ENCODE measurements at places on chromosomes 13 and 19. TPM values are rescaled to one million over a fixed set of nuclear protein-coding genes. Genes with fewer than 3 reads are reported as not detected.

- peak; percentile 34 for DNase-seq
- H3K4me3 ChIP-seq, result no peak overlapping the region
- H3K27me3 ChIP-seq, result peaks cover 7% of the 10 kb centered on the region
- no peak overlapping the region for H3K27ac ChIP-seq
- H3K4me1 ChIP-seq, result no peaks in the 10 kb centered on the region
These were observed 23.6 kb downstream of the VSTM2B start for GRCh38 chr19:29549105-29550070.

DNA sequence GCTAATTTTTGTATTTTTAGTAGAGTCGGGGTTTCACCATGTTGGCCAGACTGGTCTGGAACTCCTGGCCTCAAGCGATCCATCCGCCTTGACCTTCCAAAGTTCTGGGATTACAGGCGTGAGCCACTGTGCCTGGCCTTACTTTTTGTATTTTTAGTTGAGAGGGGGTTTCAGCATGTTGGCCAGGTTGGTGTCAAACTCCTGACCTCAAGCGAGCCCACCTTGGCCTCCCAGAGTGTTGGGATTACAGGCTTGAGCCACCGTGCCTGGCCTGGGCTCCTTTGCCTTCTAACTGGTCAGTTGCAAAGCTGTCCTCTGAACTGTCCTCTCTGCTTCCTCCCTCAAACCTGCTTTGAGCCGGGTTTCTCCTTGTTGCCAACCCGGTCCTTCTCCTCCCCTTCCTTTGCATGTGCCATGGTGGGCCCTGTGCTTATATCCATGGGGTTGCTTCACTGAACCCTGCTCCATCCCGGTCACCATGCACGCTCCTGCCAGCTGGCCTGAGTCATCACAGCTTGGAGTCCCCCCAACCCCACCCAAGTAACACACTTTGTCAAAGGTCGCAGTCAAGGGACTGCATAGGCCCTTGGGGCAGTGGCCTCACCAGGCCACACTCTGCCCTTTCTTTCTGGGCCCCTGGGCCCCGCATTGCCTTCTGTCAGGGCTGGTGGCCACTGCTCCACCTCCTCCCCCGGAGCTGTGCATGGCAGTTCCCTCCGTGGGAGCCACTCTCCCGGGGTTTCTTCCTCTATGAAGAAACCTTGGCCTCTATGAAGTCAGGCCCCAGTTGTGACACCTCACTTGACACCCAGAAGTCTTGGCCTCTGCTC lies 21.2 kb downstream of the WTIP start:
- H3K4me1 ChIP-seq, result no peaks in the 10 kb centered on the region
- no peaks in the 10 kb centered on the region for H3K27me3 ChIP-seq
- peak; percentile 37 for DNase-seq
- H3K27ac ChIP-seq, result no peak overlapping the region

GRCh38 chr13:79869326-79869725 lies 388.4 kb downstream of the NDFIP2 start:
- H3K4me1 ChIP-seq, result no peaks in the 10 kb centered on the region
- no peak for DNase-seq
- no peaks in the 10 kb centered on the region for H3K27me3 ChIP-seq
- no peaks in the 10 kb centered on the region for H3K36me3 ChIP-seq

DNA sequence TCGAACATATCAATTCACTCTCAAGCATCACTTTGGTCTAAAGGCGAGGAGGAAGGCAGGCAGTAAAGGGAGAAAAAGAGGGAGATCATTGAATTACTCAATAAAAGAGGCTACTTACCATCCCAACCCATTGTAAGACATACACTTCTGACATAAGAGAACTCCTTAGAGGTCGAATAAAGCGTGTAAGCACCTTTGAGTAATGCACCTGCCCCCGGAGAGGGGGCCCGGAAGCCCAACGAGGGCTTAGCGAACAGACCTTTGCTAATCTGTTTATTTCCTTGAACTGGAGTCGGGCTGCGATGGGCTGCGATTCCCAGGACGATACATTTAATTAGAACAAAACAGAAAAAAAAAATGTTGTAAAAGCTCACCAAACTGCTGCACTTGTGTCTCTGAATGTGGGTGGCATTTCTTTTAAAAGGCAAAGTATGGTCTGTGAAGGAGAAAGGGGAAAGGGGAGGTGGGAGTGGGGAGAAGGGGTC lies 3.0 kb downstream of the ZC3H4 start:
- peak overlapping the region; percentile 100 for H3K27ac ChIP-seq
- no peak for DNase-seq
- H3K4me1 ChIP-seq, result peaks cover 51% of the 10 kb centered on the region
- H3K4me3 ChIP-seq, result peak overlapping the region; percentile 96
- no peaks in the 10 kb centered on the region for H3K36me3 ChIP-seq

GRCh38 chr19:50362030-50362412 lies 3.4 kb downstream of the NAPSA start:
- no peak overlapping the region for H3K4me3 ChIP-seq
- DNase-seq, result no peak
- H3K27me3 ChIP-seq, result no peaks in the 10 kb centered on the region
- no peaks in the 10 kb centered on the region for H3K36me3 ChIP-seq
- peaks cover 15% of the 10 kb centered on the region for H3K4me1 ChIP-seq

- no peaks in the 10 kb centered on the region for H3K36me3 ChIP-seq
- no peak overlapping the region for H3K27ac ChIP-seq
- H3K4me3 ChIP-seq, result no peak overlapping the region
- DNase-seq, result peak; percentile 79
- H3K27me3 ChIP-seq, result peaks cover 2% of the 10 kb centered on the region
These were observed 202.9 kb downstream of the ATP8A2 start for GRCh38 chr13:25574437-25575411.

DNA sequence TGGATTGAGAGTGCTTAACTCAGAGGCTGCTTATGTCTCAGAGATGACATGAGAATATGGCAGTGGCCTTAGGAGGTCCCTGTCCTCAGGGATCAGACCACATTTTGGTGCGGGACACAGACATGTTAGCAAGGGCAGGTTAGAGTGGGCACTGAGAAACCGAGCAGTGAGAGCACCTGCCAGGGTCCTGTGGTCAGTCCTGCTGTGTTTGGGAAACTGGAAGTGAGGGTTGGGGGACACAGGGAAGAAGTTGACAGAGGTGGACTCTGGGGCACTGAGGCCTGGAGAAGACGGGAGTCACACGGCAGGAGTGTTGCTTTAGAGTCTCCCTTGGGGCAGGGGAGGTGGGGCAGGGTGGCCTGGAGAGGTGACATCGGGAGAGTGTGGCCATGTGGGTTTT lies 7.4 kb downstream of the IGFLR1 start:
- H3K4me3 ChIP-seq, result no peak overlapping the region
- H3K27me3 ChIP-seq, result no peaks in the 10 kb centered on the region
- no peak overlapping the region for H3K27ac ChIP-seq
- no peak for DNase-seq
- H3K4me1 ChIP-seq, result peaks cover 6% of the 10 kb centered on the region

DNA sequence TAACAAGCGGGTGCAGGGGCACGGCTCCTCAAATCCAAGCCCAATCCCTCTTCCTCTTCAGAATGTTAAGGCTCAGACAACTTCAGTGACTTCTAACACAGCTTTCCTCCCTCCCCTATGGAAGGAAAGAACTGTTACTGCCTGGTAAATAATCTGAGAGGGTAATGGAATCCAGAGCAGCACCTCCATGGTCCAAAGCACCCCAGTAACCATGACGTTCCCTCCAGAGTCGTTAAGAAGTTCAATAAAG lies 969 bp downstream of the AKT2 start:
- H3K27me3 ChIP-seq, result no peaks in the 10 kb centered on the region
- DNase-seq, result no peak
- peaks cover 62% of the 10 kb centered on the region for H3K4me1 ChIP-seq
- H3K27ac ChIP-seq, result peak overlapping the region; percentile 99
- H3K4me3 ChIP-seq, result peak overlapping the region; percentile 97

DNA sequence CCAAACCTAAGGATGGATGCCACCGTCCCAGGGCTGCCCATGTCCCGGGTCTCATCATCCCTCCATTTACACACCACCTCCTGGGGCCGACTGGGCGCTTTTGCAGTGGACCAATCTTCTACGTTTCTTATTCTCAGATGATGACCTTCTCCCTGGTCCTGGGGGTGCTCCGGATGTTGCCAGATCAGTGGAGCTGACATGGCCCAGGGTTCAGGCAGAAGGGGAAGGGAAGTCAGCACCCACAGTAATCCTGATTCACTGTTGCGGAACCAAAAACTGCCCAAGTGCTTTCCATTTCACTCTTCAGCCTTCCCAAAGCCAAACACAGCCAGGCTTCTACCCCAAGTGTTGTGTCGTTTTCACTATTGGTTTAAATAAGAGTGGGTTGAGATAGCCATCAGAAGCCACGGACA lies 29.8 kb downstream of the RAB20 start:
- H3K4me3 ChIP-seq, result no peak overlapping the region
- H3K4me1 ChIP-seq, result peaks cover 14% of the 10 kb centered on the region

GRCh38 chr13:46492946-46493345 lies 60.0 kb upstream of the LRCH1 start:
- no peak for DNase-seq
- H3K4me1 ChIP-seq, result no peaks in the 10 kb centered on the region
- no peak overlapping the region for H3K27ac ChIP-seq
- no peak overlapping the region for H3K4me3 ChIP-seq

DNA sequence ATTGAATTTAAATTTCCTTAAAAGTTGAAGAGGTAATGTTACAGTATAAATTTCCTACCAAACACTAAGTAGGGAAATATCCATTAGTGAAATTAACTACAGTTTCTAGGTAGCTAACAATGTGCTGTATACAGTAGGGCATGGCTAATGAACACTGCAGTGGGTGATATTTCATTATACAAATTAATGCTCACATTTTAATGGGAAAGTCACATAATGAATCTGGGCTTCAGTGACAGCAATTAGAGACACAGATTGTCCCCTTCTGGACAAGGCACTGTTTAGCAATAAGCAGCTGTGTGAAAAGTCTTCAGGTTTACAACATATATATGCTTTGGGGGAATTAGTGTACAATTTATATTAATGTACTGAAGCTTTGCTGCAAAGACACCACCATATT lies 169.4 kb downstream of the ZNF536 start:
- H3K27me3 ChIP-seq, result no peaks in the 10 kb centered on the region
- DNase-seq, result no peak
- no peaks in the 10 kb centered on the region for H3K36me3 ChIP-seq
- no peak overlapping the region for H3K4me3 ChIP-seq
- no peaks in the 10 kb centered on the region for H3K4me1 ChIP-seq

DNA sequence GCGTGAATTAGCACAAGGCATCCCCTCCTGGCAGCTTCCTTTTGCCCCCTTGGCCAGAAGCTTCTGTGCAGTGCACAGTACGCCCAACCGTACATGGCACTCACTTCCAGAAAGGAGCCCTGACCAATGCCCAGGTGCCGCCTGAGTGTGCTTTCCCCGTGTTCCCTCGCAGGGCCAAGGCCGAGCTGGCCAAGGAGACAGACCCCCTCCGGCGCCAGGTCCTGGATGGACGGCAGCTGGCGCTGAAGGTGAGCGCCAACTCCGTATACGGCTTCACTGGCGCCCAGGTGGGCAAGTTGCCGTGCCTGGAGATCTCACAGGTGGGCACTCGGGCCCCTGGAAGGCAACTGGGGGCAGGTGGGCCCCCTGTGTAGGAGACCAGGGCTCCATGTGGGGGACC lies 9.4 kb upstream of the SPIB start:
- DNase-seq, result no peak
- H3K27ac ChIP-seq, result no peak overlapping the region
- H3K27me3 ChIP-seq, result no peaks in the 10 kb centered on the region

GRCh38 chr13:45231305-45231704 lies 30.5 kb upstream of the KCTD4 start:
- peaks cover 13% of the 10 kb centered on the region for H3K4me1 ChIP-seq
- no peak for DNase-seq
- no peak overlapping the region for H3K4me3 ChIP-seq
- no peaks in the 10 kb centered on the region for H3K27me3 ChIP-seq

DNA sequence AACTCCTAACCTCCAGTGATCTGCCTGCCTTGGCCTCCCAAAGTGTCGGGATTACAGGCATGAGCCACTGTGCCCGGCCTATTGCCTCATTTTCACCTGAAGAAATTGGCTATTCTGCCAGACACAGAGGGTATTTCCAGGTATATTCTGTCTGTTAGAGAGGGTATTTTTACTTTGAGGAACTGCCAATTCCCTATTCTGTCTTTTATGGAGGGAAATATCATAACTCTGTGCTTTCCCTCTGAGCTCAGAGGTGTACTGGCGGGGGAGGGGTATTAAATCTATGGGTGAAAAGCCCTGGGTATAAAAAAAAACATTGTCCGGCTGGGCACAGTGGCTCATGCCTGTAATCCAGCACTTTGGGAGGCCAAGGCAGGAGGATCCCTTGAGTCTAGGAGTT lies 24.8 kb downstream of the TSKS start:
- H3K27me3 ChIP-seq, result no peaks in the 10 kb centered on the region
- no peaks in the 10 kb centered on the region for H3K4me1 ChIP-seq
- no peak overlapping the region for H3K4me3 ChIP-seq
- no peaks in the 10 kb centered on the region for H3K36me3 ChIP-seq

DNA sequence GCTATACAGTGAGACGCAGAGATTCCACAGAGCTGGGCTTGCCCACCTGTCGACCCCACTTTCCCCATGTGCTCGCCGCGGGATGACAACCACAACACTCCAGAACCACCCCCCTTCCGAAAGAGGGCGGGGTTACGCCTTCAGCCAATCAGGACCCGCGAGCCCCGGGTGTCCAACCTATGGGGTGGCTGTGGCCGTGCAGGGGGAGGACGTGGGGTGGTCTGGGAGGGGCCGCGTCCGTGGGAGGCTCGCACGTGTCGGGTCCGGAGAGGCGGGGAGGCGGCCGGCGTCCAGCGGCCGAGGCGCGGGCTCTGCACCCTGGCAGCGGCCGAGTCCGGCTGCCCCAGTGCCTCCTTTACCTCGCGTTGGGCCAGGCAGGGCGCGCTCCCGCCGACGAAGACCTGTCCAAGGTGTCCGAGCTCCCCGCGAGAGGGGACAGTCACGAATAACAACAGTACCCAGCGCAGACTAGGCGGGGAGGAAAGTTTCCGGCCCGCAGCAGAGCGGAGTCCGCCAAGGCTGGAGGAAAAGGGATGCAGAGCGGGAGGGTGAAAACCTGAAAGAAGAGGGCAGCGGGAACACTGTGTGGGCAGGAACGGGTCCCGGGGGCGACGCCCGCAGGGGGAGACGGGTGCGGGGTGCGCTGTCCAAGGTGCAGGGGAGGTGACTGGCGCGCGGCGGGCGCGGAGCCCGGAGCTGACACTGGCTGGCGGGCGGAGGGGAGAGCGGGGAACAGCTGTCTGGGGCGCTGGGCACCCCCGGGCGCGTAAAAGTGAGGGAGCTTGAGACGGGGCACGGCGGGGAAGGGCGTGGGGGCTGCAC lies 911 bp downstream of the ENOX1 start:
- peak overlapping the region; percentile 92 for H3K27ac ChIP-seq
- no peaks in the 10 kb centered on the region for H3K4me1 ChIP-seq
- peak; percentile 96 for DNase-seq
- no peaks in the 10 kb centered on the region for H3K36me3 ChIP-seq
- H3K27me3 ChIP-seq, result no peaks in the 10 kb centered on the region
- H3K4me3 ChIP-seq, result peak overlapping the region; percentile 84

The IGFL3 gene
- not detected for total RNA-seq

The NHLRC3 gene
- total RNA-seq, result 14.5 TPM

The NLRP4 gene
- total RNA-seq, result not detected

The NALCN gene
- total RNA-seq, result 1.1 TPM

The NLRP7 gene
- not detected for total RNA-seq

The SSC5D gene
- total RNA-seq, result 9.9 TPM

The SMAD9 gene
- 29.3 TPM for total RNA-seq

Data from sigmoid colon (tissue), 7 donors.